ENCODE measurements at places on chromosomes 7 and 10.

GRCh38 chr10:100359529-100360150 lies 12.6 kb downstream of the SCD start:
- no peak for DNase-seq

- no peak for DNase-seq
Measured at GRCh38 chr10:26044141-26044749, 110.2 kb downstream of the MYO3A start.

DNA sequence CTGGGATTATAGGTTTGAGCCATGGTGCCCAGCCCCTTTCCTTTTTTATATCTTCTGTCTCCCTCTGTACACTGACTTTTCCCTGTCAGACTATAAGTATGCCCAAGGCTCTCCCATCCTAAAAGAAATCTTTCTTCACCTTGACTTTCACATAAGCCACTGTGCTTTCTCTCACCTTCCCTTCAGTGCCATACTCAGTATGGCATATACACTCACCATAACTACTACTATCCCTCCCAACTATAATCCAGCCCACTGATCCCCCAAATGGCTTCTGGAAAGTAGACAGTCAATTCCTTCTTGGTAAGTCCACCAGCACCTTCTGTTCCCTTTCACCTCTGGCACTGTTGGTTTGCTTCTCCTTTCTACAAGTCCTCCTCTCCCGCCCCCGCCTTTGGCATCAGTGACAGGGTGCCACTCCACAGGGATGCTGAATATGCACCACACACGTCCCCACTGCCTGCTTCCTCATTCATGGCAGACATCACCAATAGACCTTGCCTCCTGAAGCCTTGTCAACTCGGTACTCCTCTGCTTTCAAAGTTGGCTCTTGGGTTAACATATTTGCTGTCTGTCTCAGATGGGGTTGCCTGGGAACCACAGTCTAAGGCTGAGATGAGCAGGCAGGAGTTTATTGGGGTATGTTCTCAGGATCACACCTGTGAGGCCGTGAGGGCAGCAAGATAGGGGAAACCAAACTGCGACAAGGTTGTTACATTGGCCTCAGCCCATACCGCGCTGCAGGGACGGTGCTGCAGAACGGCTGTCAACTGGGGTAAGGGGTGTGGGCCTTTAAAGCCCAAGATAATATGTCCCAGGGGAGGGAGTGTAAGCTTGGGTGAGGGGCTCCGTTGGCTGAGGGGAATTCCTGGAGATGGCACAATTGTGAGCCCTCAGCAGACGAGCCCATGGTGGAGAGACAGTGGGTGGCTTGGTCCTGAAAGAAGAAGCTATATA lies 7.2 kb upstream of the PSAP start:
- no peak for DNase-seq

DNA sequence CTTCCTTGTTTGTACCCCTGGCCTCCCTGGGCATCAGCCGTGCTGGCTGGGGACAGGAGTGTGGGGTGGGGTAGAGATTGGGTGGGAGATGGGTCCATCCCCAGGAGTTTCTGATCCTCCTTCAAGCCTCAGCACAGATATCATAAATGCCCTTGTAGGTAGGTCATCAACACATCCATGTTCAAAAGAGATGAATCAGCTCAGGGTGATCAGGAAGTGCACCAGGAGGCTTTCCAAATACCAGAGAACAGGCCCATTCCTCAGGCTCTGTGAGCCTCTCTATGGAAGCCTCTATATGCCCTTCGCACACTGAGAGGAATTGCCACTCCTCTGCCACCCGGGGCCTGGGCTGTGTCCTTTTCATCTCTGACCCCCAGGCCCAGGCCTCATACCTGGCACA lies 31.9 kb upstream of the ADCYAP1R1 start:
- DNase-seq, result no peak

GRCh38 chr10:44955413-44956070 lies 4.1 kb upstream of the RASSF4 start:
- no peak for DNase-seq

Measured in activated CD4-positive, alpha-beta T cell treated with anti-CD3 and anti-CD28 coated beads for 4 hours (primary cell).